ENCODE measurements at places on chromosomes 11 and 22. TPM values are rescaled to one million over a fixed set of nuclear protein-coding genes. Genes with fewer than 3 reads are reported as not detected.
A peak's percentile ranks its signal among the peaks of the same experiment; 100 is the strongest.

DNA sequence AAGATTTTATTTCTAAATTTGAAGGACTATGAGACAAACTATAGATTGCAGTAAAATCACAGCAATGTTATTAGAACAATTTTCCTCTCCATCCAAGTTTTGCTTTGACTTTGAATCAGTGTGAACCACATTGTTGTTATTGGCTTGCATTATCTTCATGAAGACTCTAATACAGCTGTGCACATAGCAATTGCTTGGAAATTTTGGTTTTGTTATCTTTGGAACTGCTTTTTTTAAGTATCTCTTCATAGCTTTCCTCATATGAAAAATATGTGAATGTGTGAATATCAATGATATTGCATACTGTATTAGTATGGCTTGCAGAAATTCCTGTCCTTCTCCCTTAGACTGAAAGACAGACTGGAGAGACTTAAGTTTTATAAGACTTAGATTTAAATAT lies 666.6 kb downstream of the LUZP2 start:
- no peak for DNase-seq

DNA sequence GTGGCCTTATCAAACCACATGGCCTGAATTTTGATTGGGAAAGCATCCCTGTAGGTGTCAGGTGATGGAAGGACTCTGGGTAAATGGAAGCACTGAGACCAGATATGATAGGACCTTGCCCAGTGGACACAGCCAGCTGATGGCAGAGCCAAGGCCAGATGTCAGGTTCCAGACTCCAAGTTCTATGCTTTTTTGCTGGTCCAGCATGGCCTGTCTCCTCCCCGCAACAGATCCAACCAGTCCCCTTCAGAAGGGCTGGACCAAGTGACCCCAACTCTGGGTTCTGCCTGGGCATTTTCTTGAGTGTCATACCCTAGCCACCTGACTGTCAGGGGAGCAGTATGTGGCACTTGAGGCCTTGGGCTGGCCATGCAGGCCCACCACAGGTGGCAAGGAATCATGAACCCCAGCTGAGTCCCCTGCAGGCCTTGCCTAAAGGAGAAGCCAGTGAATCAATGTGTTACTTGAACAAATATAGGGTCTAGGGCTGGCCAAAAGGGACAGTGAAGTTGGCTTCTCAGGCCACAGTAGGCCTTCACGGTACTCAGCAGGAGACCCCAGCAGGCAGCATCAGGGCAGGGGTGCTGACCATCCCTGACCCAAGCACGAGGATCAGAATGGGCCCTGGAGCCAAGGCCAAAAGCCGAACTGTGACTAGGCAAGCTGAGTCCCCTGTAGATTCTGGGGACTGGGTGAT lies 27.1 kb downstream of the KCNQ1OT1 start:
- no peak for DNase-seq

DNA sequence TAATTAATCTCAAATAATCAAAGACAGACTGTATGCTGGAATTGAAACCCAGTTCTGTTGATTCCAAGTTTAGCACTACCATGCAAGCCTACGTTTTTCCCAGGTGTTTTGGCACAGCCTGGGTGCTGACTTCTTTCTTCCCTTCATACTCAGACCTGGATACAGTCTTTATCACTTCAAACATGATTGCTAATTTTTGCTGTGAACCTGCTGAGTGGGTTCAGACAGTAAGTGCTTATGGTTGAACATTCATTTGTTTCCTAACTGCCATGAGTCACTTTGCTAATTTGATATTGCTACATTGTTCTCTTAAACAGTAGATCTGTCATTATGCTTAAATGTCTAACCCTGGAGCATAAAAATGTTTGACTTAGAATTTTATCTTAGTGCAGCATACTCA lies 12.2 kb downstream of the PAAF1 start:
- DNase-seq = no peak

- no peak for DNase-seq
These were observed 160.5 kb upstream of the DDI1 start for GRCh38 chr11:103875855-103876510.

- no peak for DNase-seq
These were observed 112.0 kb downstream of the PKNOX2 start for GRCh38 chr11:125276619-125276976.

DNA sequence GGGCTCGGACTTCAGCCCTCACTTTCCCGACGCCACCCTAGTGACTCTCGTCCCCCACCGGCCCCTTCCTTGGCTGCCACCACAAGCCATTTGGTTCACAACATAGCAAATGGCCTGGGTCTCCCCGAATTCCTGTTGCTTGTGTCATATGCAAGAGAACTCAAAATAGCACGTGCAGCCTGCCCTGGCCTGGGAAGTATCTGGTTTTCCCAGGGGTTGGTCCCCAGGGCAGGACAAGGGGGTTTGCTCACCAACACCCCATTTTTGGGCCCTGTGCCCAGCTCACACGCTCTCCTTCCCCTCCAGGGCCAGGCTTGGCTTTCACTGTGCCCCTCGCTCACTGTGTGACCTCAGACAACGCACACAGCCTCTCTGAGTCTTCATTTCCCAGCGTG lies 12.8 kb upstream of the TPCN2 start:
- DNase-seq = no peak

DNA sequence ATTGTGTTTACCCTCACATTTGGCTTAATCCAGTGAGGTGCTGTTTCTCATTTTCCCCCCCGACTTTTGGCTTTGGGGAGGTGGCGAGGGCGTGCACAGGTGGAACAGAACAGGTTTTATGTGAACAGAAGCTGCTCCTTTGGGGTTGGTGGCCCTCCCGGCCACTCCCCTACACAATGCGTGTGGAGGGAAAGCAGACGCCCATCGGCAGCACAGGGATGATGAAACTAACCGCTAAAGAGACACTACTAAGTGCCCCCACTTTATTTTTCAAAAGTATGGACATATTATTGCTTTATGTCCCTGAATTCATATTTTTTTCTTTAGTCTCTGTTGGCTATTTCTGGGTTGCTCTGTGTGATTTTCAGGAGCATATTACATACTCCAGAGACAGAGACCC lies 160.9 kb downstream of the ENTHD1 start:
- no peak for DNase-seq

GRCh38 chr11:76786441-76787014 lies 3.4 kb downstream of the TSKU start:
- DNase-seq = no peak

- DNase-seq = peak; percentile 57
These were observed 787.1 kb upstream of the API5 start for GRCh38 chr11:42524534-42525227.

Gene ARFGAP2
- total RNA-seq = 108 TPM

All from Calu3 (cell line).